Glutamatergic neuron (in vitro differentiated cells): ENCODE measurements at places on chromosomes 3 and 15. TPM values are rescaled to one million over a fixed set of nuclear protein-coding genes. Genes with fewer than 3 reads are reported as not detected.

GRCh38 chr15:66306381-66306780 is 13.0 kb downstream of the DIS3L start:
- no peak overlapping the region for H3K27ac ChIP-seq
- H3K4me1 ChIP-seq = no peaks in the 10 kb centered on the region
- H3K4me3 ChIP-seq = no peak overlapping the region
- no peak for DNase-seq
- H3K27me3 ChIP-seq = peaks cover 1% of the 10 kb centered on the region

DNA sequence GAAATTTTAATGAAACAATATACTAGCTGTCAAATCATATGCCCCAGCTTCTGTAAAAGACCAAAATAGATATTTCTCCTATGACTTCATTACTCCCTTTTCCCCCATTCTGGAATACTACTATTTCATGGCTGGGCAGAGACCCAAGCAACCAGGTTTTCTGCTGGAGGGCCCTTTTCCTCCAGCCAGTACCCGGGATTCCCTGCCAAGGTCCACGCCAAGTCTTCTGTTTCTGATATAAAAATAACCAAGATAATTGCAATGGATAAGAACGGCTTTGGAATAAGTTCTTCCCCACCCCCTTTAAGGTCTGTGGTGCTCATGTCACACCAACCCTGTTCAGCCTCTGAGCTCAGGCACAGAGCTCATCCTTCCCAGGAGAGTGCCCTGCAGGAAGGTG is 17.2 kb upstream of the NMNAT3 start:
- no peak overlapping the region for H3K27ac ChIP-seq
- H3K27me3 ChIP-seq = peaks cover 5% of the 10 kb centered on the region
- no peaks in the 10 kb centered on the region for H3K4me1 ChIP-seq
- no peak overlapping the region for H3K4me3 ChIP-seq
- no peak for DNase-seq

The LIPH gene
- not detected for total RNA-seq

DNA sequence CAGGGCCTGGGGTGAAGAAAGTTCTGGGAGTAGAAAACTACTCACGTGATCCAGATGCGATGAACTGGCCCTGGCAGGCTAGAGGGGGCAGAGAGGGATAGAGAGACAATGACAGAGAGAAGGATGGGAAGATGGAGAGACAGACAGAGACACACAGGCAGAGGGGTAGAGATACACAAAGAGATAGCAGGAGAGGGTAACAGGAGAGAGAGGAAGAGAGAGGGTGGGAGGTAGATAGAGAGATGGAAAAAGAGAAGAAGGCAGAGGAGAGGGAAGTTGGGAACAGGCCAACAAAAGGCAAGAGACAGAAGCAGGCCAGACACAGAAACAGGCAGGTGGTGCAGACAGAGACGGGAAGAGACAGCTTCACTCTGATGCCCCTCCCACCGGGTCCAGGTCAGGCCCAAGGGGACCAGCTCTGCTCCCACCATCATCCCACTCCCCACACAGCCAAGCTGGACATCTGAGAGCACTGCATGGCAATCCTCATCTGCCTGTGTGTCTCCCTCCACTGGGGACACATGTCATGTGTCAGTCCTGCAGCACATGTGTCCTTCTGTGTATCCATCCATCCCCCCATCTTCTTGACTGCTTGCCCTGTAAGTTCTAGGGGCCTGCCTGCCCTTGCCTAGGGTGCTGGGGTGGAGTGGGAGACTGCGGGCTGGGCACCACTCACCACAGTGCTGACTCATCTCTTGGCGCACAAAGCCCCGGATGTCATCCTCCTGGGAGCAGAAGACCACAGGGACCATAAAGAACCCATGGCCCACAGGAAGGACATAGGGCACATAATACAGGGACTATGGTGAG is 2.2 kb upstream of the UCN2 start:
- H3K27ac ChIP-seq = peak overlapping the region; percentile 90
- peaks cover 24% of the 10 kb centered on the region for H3K4me1 ChIP-seq
- DNase-seq = no peak
- no peaks in the 10 kb centered on the region for H3K36me3 ChIP-seq

GRCh38 chr15:79896131-79896633 is 632 bp downstream of the MTHFS start:
- H3K4me3 ChIP-seq = peak overlapping the region; percentile 96
- H3K4me1 ChIP-seq = peaks cover 5% of the 10 kb centered on the region
- peaks cover 2% of the 10 kb centered on the region for H3K27me3 ChIP-seq
- no peak for DNase-seq
- H3K27ac ChIP-seq = peak overlapping the region; percentile 94

DNA sequence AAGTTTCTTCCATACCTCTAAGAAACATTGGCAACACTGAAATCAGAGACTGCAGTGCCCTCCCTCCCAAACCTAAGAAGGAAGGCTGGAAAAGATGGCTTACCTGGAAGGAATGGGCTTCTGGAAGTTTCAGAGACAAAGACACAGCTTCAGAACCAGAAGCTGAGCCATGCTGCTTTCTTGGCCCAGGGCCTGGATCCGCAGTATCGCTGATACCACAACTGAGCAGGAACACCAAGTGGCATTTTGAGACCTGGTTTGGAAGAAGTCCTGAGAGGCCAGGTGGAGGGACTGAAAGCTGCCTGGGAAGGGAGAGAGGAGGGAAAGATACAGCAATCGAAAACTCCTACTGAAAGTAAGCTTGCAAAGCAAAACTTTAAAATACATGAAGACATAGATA is 19.8 kb downstream of the GPR160 start:
- no peaks in the 10 kb centered on the region for H3K4me1 ChIP-seq
- no peak overlapping the region for H3K27ac ChIP-seq
- no peaks in the 10 kb centered on the region for H3K36me3 ChIP-seq

DNA sequence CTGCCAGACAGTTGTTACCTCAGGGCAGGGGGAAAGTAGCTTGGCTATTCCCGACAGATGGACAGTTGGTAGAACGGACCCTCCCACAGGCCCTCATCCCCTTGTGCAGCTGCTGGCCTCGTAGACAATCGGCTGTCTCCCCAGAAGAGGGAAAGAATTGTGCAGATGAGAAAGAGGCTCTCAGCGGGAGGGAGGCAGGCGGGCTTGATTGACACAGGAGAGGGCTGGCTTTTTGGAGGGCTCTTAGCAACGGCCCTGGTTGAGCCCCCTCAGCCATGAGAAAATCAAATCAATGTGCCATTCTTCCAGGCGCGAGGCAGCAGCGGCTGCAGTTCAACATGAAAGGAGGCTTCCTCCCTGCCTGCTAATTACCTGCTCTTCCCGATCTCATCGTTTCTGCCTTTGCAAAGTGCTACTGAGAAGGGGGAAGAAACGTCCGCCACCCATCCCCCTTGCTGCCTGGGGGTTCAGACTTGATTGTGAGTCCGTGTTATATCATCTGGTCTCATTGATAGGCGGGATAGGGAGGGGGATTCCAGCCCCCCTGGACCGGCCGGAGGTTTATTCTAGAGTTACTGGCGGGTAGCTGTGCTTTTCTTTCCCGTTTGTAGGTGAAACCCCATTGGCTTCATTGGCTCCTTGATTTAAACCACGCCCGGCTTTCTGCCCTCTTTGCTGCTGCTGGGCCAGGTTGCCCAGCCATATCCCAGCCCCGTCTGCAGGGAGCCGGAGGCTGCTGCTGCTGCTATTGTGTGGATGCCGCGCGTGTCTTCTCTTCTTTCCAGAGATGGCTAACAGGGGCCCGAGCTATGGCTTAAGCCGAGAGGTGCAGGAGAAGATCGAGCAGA is at the start of gene TAGLN3:
TAGLN3 (plus strand) TSS at position 287 of the 848 bp plus-strand sequence; CDS start at position 788, 501 bp downstream.
- peaks cover 32% of the 10 kb centered on the region for H3K4me1 ChIP-seq
- peaks cover 12% of the 10 kb centered on the region for H3K36me3 ChIP-seq
- H3K27me3 ChIP-seq = peaks cover 18% of the 10 kb centered on the region
- peak within 1 kb of the TSS; percentile 92 for H3K4me3 ChIP-seq
- peak within 1 kb of the TSS; percentile 98 for H3K27ac ChIP-seq

The BHLHE40 gene
- 0.22 TPM for total RNA-seq

DNA sequence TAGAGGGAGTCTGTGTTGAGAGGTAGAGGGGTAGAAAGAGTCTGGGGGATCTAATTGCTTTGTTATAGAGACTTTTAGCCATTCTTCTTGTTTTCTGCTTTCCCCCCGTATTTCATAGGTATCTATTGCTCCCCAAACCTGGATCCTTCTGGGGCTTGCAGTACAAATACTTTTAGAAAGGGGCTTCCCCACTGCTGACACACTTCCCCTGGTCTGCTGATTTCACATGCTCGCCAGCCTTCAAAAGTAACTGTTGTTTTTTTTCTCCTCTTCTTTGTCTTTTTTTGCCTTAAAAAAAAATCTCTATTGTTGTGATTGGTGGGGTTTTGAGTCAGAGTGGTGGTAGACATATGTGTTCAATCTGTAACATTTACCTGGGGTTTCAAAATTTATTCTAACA is 300.6 kb upstream of the AZI2 start:
- DNase-seq = no peak
- H3K4me1 ChIP-seq = peaks cover 40% of the 10 kb centered on the region
- no peaks in the 10 kb centered on the region for H3K27me3 ChIP-seq
- H3K36me3 ChIP-seq = no peaks in the 10 kb centered on the region

The CD96 gene
- not detected for total RNA-seq

DNA sequence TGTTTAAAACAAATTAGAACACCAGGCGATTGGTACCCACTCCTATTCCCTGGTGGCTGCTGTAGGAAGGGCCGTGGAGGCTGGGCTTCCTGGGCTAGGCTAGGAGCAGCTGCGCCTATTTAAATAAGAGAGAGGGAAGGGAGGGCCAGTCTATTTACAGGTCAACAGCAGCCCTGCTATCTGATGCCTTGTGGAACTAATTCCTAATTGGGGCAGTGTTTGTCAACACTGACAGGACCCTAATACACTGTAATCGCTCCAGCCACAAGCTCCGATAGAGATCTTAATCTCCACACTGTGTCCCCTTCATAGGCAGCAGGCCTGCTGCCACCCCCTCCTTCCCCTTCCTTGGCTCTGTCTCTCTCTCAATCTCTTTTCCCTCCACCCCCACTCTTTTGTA is 116.9 kb upstream of the SOX14 start:
- peak; percentile 22 for DNase-seq
- H3K4me1 ChIP-seq = peaks cover 14% of the 10 kb centered on the region
- peak overlapping the region; percentile 18 for H3K27ac ChIP-seq
- H3K36me3 ChIP-seq = no peaks in the 10 kb centered on the region
- no peaks in the 10 kb centered on the region for H3K27me3 ChIP-seq

The SI gene
- total RNA-seq = not detected
